Muscle of leg (tissue), 16 donors: ENCODE measurements at places on chromosomes 1 and 21. TPM values are rescaled to one million over a fixed set of nuclear protein-coding genes. Genes with fewer than 3 reads are reported as not detected.

Gene H6PD
- polyA plus RNA-seq: 41.6 TPM

Gene S100A5
- not detected for polyA plus RNA-seq

Gene WDR64
- polyA plus RNA-seq: 0.20 TPM

Gene SLC45A1
- polyA plus RNA-seq: 0.98 TPM

Gene SERTAD4
- 7.0 TPM for polyA plus RNA-seq

Gene OR2T5
- polyA plus RNA-seq: not detected
